ENCODE measurements at places on chromosomes 2 and 18.
A peak's percentile ranks its signal among the peaks of the same experiment; 100 is the strongest.

DNA sequence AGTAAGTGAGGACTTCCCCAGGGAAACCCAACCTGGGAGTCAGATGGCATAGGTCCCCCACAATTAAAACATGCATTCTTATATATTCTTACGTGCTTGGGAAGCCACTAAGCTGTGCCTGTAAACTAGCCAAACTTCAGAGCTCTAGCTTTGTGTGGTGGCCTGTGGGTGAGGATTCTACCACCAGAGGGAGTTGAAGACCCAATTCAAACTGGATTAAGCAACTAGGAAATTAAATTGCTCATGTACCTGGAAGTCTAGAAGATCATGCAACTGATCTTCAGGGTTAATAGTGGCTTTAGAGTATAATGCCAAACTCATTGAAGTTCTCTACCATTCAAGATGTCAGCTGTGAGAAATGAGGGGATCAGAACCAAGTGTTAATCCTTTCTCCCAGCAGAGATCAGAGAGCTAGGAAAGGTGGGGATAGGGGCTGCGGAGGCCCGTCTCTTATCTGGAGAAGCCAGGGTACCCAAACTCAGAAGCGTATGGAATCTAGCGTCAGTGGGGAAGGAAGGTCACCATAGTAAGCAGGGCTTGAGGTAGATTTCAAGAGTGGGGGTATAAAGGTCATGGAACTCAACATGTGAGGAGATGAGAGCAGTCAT lies 53.2 kb upstream of the CCDC85A start:
- DNase-seq: peak; percentile 7

DNA sequence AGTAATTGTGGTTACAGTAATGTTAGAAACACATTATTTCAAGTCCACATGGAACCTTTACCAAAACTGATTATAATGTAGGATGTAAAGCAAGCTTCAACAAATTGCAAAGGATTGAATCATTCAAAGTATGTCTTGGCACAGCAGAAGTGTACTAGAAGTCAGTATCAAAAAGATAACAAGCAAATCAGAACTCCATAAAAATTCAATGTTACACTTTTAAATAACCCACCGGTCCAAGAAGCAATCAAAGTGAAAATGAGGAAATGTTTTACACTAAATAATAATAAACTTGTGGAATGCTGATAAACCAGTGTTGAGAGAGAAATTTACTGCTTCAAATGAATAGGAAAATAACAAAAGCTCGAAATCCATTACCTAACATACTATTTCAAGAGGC lies 47.7 kb downstream of the TTC21B start:
- DNase-seq: no peak

- DNase-seq: no peak
These were observed 192.0 kb upstream of the TANK start for GRCh38 chr2:160968183-160968582.

- no peak for DNase-seq
These were observed 104.6 kb downstream of the ADD2 start for GRCh38 chr2:70663411-70663810.

DNA sequence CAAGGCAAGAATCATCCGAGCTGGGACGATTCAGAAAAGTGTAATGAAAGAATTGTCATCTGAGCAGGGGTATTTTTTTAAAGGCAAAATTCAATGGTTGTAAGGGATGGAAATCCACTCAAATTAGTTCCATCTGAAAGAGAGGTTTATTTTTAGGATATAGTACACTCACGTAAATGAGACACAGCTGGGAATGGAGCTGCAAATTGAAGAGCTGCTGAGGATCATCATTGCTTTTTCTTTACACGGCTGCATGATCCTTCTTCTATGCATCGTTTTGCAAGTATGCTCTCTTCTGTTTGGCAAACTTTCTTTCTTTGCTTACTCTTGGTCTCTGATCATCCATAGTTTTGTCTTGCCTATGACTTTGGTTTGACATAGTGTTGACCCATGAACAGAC lies 27.4 kb upstream of the CUL3 start:
- no peak for DNase-seq

- no peak for DNase-seq
These were observed 73.6 kb downstream of the ACOXL start for GRCh38 chr2:110805894-110806452.

- DNase-seq: no peak
These were observed 98.7 kb upstream of the POU3F3 start for GRCh38 chr2:104755026-104755878.

DNA sequence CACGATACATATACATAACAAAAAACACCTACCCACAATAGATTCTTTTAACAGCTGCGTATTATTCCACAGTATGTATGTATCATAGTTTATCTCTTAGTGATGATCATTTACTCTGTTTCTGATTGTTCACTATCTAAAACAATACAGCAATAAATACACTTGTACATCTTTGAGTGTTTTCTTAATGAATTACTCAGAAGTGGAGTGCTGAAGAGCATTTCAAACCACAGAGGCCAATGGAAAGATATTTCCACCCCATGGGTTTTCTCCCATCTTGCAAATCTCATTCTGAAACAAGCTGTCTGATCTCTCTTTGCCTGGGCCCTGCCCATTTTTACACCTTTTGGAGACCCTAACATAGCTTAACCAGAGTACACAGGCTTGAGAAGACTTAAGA lies 113.8 kb upstream of the KLF7 start:
- no peak for DNase-seq

GRCh38 chr18:40431071-40431985 lies 1523.7 kb upstream of the PIK3C3 start:
- no peak for DNase-seq

DNA sequence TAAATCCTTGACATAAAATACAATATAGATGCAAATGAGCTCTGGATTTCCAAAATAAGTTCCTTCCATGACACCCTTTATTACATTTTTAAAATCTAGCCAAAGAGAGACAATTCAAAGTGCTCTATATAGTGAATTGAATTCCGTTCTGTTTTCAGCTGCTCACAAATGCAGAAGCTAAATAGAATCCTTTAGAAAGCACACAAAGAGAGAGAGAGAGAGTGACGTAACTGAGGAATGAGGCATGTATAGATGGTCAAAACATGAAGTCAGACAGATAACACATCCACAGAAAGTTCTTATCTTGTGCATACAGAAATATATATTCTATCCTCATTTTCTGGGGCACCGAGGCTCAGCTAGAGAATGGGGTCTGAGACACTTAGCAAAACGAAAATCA lies 344.7 kb upstream of the NETO1 start:
- DNase-seq: no peak

DNA sequence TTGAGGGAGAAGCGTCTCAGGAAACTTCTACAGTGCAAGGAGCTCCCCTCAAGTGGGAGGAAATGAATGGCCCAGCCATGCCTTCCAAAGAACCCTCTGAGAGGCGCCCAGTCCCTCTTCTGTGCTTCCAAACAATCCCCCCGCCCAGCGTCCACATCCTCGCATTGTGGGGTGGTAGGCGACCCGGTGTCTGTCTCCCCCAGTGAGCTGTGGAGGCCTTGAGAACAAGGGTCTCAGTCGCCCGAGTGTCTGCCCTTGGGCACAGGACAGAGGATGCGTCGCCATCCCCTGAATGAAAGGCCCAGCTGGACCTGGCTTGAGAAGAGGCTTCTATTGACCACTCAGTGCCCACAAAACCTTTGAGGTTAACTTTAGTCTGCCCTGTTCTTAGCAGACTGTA lies 29.7 kb downstream of the INPP5D start:
- DNase-seq: no peak

DNA sequence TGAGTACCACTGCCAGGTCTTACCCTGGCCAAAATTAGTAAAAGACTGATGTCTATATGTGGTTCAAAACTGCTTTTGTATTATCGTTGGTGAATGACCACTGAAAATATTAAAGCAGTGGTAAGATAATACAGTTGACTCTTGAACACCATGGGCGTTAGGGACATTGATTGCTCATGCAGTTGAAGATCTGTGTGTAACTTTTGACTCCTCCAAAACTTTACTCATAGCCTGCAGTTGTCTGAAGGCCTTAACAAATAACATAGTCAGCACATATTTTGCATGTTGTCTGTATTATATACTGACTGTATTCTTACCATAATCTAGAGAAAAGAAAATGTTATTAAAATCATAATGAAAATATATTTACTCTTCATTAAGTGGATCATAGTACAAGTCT lies 5.8 kb upstream of the ANKRD12 start:
- DNase-seq: no peak

DNA sequence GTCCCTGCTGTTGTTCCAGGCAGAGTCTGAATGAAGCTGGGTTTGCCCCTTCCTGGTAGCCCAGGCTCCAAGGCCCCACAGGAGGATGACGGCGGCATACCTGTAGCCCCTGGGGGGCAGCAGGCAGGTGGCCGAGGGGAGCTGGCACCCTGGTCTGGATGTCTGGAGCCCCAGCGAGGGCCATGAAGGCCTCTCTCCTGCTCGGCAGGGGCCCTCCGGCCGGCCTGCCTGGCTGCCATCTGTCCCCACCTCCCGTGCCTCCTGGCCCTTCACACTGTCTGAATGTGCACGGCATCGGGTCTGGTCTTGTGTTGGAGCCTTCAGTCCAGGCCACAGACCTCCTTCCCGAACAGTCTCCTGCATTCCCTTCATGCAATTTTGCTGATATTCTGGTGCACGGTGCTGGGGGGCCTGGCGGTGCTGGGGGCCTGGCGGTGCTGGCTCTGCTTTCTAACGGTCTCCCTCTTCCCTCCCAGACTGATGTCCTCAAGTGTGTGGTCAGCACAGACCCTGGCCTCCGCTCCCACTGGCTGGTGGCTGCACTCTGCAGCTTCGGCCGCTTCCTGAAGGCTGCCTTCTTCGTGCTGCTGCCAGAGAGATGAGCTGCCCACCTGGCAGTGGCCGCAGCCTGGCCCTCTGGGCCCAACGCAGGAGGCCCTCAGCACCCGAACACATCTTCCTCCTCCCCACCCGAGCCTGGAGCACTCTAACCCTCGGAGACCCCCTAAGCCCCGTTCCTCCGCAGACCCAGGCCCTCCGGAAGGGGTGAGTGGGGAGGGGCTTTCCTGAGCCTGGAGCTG lies 13.5 kb downstream of the BOK start:
- DNase-seq: no peak

Data from NCI-H1417 treated with DMSO at 0.1 percent for 48 hours (cell line).